GF-D8 (cell line): ENCODE measurements at places on chromosomes 11 and 22.
A peak's percentile ranks its signal among the peaks of the same experiment; 100 is the strongest.

DNA sequence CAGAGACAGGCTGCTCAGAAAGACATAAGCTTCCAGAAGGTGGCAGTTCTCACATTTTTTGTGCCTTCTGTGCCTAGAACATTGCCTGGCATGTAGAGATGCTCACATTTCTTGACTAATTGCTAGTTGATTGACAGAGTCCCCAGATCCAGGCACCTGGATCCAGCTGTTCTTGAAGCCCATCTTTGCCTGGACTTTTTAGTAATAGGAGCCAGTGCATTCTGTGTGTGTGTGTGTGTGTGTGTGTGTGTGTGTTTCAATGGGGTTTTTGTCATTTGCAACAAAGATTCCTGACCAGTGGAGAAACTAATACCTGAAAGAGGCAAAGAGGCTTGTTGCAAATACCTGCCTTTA is 15.1 kb downstream of the MRGPRF start:
- DNase-seq, result no peak

DNA sequence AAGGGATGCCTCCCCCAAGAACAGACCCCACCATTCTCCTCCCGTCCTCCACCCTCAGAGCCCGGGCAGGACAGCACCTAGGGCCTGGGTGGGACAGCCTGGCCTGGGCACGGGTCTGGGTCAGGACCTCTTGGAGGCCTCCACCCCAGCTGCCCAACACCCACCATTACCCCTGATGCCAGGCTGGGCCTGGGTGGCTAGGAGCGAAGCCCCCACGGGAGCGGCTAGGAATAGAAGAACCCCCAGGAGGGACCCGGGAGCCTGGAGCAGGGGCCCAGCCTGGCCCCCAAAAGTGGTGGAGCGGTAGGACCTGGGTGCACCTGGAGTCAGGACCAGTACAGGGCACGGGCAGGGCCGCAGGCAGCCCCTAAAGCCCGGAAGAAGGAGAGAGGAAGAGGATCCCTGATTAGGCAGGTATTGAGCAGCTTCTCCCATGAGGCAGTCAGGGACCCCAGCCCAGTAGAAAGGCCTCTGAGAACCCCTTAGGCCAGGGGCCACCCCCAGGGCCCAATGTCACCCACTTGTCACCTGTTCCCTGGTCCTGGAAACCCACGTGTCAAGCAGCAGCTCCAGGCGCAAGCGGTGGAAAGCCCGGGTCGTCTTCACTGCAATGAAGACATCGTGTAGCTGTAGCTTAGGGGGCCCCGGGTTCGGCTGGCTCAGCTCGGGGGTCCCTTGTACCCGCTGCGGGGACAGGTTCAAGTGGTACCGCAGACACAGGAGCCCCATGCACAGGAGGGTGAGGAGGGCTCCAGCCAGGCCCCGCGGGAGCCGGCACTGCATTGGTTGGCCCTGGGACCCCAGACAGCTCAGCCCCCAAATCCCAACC is 575 bp downstream of the MFNG start:
- DNase-seq, result no peak

GRCh38 chr22:37278261-37278660 is 4.0 kb upstream of the CYTH4 start:
- DNase-seq, result no peak

- DNase-seq, result no peak
Measured at GRCh38 chr11:134146598-134146997, 77.2 kb downstream of the NCAPD3 start.

GRCh38 chr11:95586661-95587060 is 202.9 kb downstream of the FAM76B start:
- no peak for DNase-seq

- no peak for DNase-seq
Measured at GRCh38 chr11:120900643-120901042, 123.3 kb upstream of the TBCEL start.

GRCh38 chr11:19239039-19239438 is 1.7 kb downstream of the E2F8 start:
- DNase-seq, result no peak

DNA sequence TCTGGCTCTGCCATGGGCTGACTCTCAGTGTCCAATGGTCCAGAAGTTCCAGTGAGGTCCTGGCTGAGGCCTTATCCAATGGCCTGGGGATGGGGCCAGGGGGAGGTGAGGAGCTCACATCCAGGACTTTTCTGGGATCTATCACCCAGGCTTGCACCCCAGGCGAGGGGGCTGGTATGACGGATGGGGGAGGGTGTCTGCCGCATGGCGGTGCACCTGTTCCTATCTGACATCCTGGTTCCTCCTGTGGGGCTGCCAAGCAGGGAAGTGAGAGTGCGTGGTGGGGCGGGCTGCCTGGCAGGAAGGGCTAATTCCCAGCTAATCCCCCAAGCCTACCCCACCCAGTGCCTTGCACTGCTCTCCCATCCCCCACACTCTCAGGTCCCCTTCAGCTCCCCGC is 102.1 kb downstream of the NECTIN1 start:
- no peak for DNase-seq

- DNase-seq, result no peak
Measured at GRCh38 chr11:13269775-13270174, 7.8 kb upstream of the BMAL1 start.

GRCh38 chr22:39132281-39132680 is 20.2 kb downstream of the CBX7 start:
- DNase-seq, result no peak

DNA sequence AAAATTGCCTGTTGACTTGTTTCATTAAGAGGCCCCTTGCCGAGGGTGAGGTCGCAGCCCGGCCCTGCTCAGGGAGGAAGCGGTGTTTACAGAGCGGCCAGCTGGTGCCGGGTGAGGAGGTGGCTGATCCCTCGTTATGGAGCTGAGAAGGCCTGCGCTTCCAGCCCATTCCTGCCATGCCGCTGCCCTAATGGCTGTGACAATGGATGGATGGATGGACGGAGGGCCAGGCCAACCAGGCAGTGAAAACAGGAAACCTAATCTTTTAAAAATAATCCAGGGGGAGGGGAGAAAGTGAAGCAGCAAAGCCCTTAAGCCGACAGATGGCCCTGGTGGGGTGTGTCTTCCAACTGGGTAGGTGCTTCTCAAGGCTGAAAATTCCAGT is 38.5 kb downstream of the BCR start:
- DNase-seq, result peak; percentile 51

- DNase-seq, result no peak
Measured at GRCh38 chr22:23856721-23857605, 712 bp upstream of the SLC2A11 start.
